ENCODE measurements at places on chromosomes 1 and 21. TPM values are rescaled to one million over a fixed set of nuclear protein-coding genes. Genes with fewer than 3 reads are reported as not detected.

Gene RAB25
- polyA plus RNA-seq: 11.8 TPM

Gene ZNF695
- polyA plus RNA-seq: 0.18 TPM

Gene PLCH2
- polyA plus RNA-seq: 0.45 TPM

Gene CSF1
- polyA plus RNA-seq: 82.1 TPM

Gene BNIPL
- polyA plus RNA-seq: 1.1 TPM

Gene LRRC8B
- polyA plus RNA-seq: 8.0 TPM
